ENCODE measurements at places on chromosomes 2 and 18.

DNA sequence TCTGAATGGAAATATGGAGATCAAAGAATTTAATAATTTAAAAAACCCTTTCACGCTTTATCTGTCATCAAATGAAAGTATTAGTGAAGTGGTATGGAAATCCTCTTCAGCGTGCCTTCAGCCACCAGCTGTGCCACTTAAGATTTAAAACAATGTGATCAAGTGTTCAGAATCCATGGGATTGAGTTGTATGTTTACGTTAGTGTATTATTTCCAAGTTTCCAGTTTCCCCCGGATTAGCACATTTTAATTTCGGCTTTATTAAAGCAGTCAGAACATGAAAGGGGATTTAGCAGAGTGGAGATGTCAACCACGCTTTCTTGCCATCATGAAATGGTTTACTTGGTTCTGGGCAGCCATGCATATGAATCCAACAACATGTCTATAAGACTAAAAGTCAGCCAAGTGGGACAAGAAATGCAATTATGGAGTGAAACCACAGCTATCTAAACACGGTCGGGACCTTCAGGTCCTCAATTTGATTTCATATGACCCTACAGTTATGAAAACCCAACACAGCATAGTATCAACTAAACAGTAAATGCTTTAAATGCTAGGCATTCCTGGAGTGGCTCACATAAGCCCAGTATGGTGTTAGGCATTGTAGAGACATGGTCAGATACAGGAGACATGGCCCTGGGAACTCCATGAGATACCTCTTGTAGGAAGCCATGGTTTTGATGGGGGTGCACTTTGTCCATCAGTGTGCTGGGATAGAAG, 224.9 kb upstream of the EPAS1 start:
- no peak for DNase-seq

DNA sequence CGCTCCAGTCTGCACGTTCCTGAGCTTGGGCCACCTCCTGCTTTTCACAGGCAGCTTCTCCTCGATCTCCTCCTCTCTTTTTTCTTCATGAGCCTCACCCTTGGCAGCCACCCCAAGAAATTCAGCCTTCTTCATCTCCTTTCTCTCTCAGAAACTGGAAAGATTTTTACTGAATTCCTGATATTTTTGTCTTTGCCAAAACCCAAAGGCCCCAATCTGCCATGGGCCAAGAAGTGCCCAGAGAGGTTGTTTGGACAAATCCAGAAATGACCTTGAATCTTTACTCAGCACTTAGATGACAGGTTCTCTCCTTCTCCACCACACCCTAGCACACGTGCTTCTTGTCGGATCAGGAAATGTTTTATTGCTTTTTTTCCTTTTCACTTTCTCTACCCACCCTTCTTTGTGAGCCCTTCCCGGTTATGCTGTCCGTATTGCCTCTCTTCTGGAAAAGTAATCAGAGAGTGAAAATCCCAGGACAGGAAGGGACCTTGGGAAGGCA, 134.5 kb upstream of the TNP1 start:
- no peak for DNase-seq

DNA sequence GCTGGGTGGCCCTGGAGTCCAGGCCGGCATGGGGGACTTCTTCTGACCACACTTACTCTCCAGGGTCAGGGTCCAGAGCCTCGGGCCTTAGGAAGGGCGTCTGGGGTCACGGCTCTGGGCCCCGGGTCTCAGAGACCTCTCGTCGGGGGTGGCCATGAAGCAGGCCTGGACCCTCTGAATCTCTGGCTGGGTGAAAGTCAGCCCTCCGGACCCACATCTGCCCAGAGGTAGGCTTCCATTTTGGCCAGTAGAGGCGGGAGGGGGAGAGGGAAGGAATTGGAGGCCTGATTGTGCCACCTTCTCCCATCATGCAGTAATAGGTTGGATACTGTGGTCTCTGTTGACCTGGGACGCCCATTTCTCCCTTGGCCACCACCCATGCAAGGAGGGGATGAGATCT, 125.3 kb upstream of the GPC1 start:
- no peak for DNase-seq

- DNase-seq = no peak
Measured at GRCh38 chr18:32771169-32771751, 1.6 kb downstream of the KLHL14 start.

- DNase-seq = no peak
Measured at GRCh38 chr18:62991389-62991788, 276.0 kb downstream of the PHLPP1 start.

DNA sequence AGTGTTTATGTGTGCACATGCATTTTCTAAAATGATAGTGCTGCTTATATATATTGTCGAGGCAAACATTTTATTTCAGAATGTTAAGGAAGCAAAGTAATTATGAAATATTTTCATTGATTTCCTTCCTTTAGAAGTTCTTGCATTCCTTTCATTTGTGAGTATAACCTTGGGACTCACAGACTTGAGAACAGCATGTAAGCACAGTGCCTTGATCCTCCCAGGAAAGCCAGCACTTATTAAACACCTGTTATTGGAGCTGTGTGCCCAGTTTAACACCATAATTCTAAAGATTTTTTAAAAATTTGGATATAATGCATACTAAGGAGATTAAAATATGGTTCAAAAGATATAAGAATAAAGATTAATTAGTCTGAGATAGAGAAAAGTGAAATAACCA, 554.4 kb upstream of the FAM98A start:
- DNase-seq = no peak

DNA sequence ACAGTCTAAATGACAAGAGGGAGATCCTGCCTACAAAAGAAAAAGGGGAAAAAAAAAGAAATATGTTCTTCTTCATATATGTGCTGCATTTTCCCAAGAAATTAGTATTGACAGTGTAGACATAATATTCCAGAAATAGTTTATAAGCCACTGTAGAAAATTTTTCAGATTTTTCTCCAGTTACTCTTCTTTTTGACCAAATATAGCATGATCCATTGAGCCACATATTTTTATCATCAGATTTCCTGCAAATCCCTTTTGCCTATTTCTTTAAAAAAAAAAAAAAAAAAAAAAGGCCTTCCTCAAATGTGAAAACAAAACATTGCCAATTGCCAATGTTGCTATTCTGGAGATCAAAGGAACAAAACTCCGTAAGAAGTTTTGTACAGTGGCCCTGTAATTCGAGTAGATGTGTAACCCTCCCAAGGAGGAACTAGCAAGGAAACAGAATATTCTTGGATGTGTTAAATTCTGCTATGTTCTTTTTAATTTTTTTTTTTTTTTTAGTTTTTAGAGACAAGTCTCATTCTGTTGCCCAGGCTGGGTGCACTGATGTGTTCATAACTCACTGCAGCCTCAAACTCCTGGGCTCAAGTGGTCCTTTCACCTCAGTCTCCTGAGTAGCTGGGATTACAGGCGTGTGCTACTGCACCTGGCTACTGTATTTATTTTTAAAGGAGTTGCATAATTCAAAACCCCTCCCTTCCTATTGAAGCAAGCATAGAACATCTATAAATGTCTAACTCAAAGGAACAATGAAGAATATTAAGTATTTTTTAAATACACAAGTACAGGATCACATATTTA, 12.5 kb upstream of the CABYR start:
- DNase-seq = no peak

DNA sequence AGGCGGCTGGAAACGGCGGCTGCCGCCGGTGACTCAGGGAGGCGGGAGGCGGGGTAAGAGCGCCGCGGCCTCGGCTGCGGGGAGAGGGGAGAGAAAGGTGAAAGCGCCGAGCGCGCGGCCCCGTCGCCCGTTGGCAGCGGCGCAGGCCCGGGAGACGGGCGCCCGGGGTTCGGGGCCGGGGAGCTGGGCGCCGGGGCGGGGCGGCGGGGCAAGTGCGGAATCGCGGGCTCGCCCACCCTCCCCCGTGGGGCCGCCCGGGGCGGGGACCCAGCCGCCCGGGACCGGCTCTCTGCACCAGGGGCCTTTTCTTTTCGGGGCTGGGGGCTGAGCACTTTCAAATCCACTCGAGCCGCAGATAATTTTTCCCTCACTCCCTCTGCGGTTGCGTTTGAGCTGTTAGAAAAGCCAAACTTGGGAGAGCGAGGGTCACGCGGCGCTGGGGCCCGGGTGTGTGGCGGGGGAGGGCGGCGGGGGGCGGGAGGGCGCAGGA, 266 bp downstream of the KDM3A start:
- DNase-seq = no peak

DNA sequence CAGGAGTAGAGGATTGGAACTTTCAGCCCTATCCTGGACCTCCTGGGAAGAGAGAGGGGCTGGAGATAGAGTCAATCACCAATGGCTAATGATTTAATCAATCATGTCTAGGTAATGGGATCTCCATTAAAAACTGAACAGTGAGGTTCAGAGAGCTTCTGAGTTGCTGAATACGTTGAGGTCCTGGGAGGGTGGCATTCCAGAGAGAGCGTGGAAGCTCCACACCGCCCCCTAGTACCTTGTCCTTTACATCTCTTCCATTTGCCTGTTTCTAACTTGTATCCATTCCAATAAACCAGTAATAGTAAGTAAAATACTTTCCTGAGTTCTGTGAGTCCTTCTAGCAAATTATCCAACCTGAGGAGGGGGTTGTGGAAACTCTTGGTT, 101.7 kb downstream of the B3GNT2 start:
- no peak for DNase-seq

DNA sequence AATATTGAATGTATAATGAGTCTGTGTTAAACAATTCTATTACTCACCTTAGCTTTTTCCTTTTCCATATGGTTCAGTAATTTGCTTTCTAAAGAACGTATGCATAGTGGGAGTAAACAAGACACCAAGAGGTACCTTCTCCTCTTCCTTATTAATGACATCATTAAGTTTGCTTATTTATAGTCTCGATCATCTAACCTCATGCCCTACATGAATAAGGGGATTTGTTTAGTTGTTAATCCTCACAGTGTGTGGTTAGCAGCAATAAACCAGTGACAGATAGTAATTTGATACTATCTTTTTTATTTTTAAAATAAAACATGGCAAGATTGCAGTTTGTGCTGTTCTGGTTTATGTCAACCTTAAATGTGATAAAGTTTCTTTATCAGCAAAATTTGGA, 69.7 kb downstream of the COBLL1 start:
- DNase-seq = no peak

GRCh38 chr2:65277791-65278483, 50.3 kb downstream of the ACTR2 start:
- DNase-seq = no peak

- no peak for DNase-seq
Measured at GRCh38 chr18:37364237-37364636, 201.4 kb downstream of the CELF4 start.

DNA sequence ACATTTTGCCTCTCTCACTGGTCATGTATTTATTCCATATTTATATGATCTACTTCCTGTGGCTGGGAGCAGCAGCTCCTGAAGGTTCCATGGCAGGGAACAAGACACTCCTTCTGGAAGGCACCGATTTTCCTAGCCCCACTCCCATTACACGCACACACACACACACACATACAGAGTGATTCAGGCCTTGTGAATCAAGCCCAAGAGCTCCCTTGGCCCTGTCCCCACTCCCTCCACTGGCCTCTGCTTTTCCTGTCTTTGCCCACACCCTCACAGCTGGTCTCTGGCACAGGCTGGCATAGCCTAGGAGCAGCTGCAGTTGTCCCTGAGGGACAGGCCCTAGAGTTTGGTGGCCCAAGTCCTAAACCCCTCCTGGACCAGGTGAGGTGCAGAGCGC, 201.7 kb downstream of the NAPG start:
- no peak for DNase-seq

GRCh38 chr2:159157361-159158209, 128.9 kb downstream of the WDSUB1 start:
- peak; percentile 15 for DNase-seq

DNA sequence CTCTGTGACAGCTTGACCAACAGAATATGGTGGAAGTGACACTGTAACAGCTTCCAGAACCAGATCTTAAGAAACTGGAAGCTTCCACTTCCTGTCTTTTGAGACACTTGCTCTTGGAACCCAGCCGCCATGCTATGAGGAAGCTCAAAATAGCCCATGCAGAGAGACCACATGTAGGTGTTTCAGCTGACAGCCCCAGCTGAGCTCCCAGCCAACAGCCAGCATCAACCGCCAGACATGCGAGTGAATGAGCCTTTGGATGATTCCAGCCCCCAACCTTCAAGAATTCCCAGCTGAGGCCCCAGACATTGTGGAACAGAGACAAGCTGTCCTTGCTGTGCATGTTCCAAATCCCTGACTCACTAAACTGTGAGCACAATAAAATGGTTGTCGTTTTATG, 27.9 kb downstream of the ACVR1 start:
- DNase-seq = no peak

DNA sequence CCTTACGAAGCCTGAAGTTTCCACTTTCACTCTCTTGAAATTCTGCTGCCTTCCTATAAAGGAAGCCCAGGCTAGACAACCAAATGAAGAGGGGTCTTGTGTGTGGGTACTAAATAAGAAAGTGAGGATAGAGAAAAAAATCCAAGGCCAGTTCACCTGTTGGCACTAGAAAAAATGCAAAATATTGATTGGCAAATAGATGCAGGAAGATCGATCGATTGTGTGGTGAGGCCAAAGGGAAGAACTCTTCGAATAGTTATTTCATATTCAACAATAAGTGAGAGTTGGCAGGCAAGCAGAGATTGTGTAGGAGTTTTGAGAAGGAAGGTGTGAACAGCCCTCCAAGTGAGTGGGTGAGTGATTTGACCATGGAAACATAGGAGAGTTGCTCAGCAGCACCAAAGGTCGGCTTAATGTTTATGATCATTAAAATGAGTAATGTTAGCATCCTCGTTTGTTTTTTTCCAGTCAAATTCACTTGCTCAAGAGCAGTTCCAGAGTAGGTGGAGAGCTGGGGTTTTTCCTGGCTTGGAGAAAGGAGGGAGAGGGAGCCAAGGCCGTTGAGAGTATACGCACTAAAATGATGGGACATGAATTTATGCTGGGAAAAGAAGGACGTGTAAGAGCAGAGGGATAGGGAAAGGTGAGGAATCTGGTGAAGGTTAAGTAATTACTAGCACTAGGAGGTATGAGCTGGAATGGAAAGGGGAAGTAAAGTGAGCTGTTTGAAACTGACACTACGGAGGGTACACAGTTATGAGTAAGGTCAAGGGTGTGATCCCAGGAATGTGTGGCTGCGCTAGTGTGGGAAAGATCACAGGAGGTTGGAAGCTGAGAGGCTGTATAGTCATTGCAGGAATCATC, 1.1 kb upstream of the NAPG start:
- DNase-seq = no peak

GRCh38 chr18:74012954-74013630, 134.5 kb downstream of the FBXO15 start:
- no peak for DNase-seq

DNA sequence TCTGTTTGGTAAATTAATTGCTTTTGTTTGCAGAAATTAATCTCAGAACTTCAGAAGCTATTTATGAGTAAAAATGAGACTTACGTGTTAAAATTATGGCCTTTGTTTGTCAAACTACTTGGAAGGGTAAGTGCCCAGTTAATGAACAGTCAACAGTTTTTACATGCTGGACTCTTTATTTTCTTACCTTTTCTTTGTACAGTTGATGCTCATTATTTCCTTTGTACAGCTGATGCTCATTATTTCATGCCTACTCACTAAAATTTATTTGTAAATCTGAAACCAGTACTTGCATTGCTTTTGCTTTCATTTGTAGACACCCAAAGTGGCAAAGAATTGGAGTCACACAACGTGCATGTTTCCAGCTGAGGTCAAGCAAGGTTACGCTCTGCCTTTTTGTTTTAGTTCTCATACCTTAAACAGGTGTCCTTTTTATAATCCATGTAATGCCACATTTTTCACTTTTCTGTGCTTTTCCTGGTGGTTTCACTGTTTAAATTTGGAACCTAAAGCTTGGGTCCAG, 13.3 kb downstream of the RIF1 start:
- peak; percentile 45 for DNase-seq

All from activated CD4-positive, alpha-beta T cell treated with anti-CD3 and anti-CD28 coated beads, Interleukin-2, Interleukin-6, amounts not matched to agents 100 ng/mL and 50 ng/mL, durations not matched to agents 16 hours and 8 hours (primary cell).